Iris pigment epithelial cell (primary cell): ENCODE measurements at places on chromosomes 6 and 20.

- DNase-seq, result no peak
Observed at GRCh38 chr20:61052195-61052750, 199.8 kb upstream of the CDH4 start.

DNA sequence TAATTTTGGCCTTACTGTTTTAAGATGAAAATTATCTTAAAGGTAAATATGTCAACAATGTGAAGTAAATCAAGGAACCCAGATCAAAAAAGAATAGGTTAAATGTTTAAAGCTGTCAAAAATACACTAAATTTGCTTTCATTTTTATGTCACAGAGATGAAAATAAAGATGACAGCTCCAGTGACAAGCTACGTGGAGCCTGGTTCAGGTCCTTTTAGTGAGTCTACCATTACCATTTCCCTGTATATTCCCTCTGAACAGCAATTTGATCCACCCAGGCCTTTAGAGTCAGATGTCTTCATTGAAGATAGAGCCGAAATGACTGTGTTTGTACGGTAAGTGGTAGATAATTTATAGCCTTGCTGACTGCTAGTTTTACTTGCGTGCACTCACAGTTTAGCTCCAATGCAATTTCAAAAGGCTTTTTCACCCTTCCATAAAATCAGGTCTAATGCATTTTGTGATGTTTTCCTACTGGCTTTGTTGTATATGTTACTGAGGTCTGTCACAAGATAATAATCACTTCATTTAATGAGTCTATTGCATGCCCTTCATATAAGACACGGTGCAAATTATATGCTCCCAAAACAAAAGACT is 1.9 kb downstream of the HEBP2 start:
- no peak for DNase-seq

GRCh38 chr6:27531772-27532459 is 59.0 kb upstream of the ZNF184 start:
- DNase-seq, result no peak

GRCh38 chr6:134468633-134469032 is 150.7 kb upstream of the SGK1 start:
- no peak for DNase-seq

GRCh38 chr20:18019068-18019467 is 38.6 kb downstream of the OVOL2 start:
- DNase-seq, result peak; percentile 52

GRCh38 chr6:81749707-81750106 is 2.8 kb downstream of the TENT5A start:
- DNase-seq, result no peak

GRCh38 chr20:60046011-60046413 is 87.8 kb downstream of the CDH26 start:
- DNase-seq, result peak; percentile 16

DNA sequence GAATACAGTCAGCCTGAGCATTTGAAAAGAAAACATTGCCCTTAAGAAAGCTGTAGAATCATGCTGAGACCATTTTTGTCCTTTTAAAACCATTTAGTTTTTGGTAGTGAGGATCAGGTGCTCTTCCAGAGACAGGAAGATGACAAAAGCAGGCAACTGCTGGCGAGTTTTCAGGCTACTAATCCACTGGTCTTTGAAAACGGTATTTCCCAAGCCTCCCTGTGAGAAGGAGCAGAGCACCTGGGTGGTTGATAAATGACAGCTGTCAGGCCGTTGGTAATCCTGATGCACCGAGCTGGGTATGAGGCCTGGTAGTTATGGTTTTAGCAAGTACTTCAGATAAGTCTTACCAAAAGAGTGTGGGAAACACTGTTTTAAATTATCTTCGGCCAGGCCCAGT is 10.1 kb upstream of the SEC63 start:
- DNase-seq, result no peak

DNA sequence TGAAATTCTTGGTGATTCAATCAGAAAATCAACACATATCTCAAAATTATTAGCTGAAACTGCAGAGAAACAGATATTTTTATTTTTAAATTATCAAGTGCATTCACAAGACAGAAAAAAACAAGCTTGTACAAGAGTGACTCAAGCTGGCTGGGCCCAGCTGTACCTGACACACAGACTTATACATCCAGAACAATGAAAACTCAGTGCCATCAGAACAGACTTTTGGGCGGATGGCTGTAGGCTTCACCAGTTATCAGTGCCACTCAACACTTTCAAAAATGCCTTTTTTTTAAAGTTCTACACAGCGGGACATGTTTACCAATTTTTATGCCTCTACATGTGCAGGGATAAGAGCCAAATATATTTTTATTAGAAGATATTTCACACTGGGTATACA is 102.8 kb downstream of the MYB start:
- DNase-seq, result no peak

GRCh38 chr20:23165307-23165750 is 79.2 kb upstream of the CD93 start:
- no peak for DNase-seq

DNA sequence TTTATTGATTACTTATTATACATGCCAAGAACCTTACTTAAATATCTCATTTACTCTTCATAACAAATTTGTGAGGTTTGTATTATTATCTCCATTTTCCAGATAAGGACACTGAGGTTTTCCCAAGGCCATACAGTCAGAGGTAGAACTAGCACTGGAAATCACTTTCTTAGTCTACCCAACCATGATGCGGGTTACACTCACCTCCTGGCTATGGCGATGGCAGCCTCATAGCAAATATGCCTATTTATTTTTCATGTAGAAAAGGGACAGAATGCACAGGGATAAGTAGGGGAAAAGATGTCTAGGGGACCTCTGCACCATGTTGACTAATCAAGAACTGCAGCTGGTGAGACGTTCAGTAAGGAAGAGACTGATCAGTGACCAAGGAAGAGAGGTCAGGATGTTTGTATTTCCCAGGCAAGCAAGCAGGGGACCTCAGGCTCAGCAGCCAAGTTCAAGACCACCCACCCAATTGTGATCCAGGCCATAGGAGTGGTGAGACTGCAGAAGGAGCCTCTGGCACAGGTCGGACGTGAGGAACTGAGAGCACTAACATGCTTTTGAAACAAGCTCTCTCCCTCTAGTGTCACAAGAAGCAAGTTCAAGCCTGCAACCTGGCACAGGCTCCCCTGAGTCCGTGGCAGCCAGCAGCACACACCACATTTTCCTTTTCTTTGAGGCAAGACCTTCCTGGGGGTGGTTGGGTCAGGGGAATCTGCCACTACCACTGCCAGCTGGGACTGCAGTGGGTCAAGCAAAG is 97.8 kb downstream of the GMPR start:
- DNase-seq, result no peak

DNA sequence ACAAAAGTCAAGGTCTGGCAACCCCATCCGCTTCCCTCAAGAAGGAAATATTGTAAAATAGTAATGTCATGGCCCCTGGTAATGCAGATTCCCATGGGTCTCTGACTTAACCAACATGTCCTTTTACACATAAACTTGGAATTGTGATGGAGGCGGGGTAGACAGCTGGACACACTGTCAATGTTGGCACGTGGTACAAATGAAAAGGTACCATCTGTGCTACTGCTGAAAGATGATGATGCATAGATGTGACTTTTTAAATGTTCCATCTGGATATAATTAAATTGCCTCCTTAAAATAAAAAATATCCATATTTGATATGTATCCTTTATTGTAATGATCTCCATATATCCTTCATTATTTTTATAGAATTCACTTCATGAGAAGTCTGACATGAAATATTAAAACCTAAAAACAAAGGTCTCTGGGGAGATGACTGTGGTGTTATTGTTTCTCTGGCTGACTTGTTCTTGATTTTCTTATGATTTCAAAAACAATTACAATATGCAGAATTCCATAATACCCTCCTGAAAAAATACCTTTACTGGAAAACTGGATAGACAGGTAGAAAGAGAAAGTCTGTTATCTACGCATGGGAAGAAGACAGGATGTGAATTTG is 104.5 kb downstream of the MKKS start:
- DNase-seq, result no peak

GRCh38 chr6:21265034-21265729 is 328.4 kb upstream of the SOX4 start:
- no peak for DNase-seq

- DNase-seq, result no peak
Observed at GRCh38 chr6:169396554-169397163, 143.0 kb upstream of the THBS2 start.

GRCh38 chr6:43819958-43820357 is 49.9 kb downstream of the VEGFA start:
- no peak for DNase-seq

DNA sequence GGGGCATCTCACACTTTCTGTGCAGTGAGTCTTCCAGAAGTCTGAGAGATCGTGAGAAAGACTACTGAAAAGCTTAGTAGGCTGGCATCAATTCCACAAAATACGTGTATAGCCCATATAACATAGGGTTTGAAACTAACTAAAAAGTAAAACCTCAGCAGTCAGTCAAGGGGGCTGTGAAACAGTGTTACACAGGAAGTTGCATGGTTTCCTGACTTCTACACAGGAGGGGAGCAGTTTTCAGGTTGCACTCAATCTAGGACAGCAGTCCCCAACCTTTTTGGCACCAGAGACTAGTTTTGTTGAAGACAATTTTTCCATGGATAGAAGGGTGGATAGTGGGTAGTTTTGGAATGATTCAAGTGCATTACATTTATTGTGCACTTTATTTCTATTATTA is 4.7 kb upstream of the LY86 start:
- no peak for DNase-seq

GRCh38 chr20:53215166-53215565 is 243.0 kb downstream of the TSHZ2 start:
- DNase-seq, result no peak

DNA sequence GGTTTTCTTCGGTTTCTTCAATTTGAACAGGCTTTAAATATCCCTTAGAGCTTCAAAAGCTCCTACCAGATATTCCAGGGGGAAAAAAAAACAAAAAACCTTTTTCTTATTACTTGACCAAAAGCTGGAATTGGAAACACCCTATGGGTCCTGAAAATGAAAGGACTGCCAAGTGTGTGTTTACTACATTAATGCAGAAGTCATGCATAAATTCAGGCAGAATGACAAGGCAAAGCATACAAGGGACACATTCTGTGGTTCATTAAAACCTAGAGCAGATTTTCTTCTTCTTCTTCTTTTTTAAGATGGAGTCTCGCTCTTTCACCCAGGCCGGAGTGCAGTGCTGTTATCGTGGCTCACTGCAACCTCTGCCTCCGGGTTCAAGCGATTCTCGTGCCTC is 119.1 kb downstream of the GMDS start:
- DNase-seq, result no peak
